ENCODE measurements at places on chromosomes 11 and 22.

DNA sequence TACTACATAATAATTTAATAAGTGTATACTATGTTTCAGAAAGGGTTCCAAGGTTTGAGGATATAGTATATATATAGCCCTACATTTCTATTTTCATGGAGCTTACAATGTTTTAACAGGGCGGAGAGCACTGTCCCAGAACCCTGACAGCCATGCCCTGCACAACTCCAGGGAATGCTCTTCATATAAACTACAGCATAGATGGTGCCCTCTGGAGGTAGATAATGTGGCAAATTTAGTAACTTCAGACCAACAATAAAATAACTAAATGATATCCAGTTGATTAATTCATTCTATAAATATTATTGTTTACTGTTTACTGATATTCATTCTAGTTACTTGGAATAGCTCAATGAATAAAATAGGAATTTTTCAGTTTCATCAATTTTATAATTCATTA is 693.7 kb upstream of the CCDC179 start:
- no peak for DNase-seq

DNA sequence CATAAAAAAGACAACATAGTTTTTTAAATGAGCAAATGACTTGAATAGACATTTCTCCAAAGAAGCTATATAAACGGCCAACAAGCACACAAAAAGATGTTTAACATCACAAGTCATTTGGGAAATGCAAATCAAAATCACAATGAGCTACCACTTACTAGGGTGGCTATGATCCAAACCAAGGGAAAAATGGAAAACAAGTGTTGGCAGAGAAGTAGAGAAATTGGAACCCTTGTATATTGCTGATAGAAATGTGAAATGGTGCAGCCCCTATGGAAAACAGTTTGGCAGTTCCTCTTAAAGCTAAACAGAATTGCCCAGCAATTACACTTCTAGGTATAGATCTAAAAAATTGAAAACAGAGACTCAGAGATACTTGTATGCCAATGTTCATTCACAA is 29.0 kb downstream of the PAMR1 start:
- DNase-seq = no peak

GRCh38 chr11:111153194-111153593 is 92.3 kb upstream of the POU2AF2 start:
- DNase-seq = no peak

- DNase-seq = peak; percentile 66
Measured at GRCh38 chr11:103035791-103036434, 56.0 kb downstream of the DCUN1D5 start.

- no peak for DNase-seq
Measured at GRCh38 chr11:121587182-121587581, 134.4 kb upstream of the SORL1-AS1 start.

DNA sequence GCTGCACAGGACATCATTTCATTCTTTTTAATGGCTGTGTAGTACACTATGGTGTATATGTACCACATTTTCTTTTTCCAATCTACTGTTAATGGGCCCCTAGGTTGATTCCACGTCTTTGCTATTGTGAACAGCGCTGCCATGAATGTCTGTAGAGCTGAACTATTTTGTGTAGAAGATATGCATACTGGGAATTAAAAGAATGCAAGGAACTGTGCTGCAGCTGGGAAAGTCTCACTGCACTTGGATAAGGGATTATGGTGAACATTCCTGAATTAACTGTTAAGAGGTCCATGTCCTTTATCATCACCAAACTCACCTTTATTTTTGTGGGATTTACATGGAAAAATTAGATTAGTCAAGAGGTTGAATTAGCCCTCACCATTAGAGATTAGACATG is 224.7 kb downstream of the SNX19 start:
- DNase-seq = no peak

DNA sequence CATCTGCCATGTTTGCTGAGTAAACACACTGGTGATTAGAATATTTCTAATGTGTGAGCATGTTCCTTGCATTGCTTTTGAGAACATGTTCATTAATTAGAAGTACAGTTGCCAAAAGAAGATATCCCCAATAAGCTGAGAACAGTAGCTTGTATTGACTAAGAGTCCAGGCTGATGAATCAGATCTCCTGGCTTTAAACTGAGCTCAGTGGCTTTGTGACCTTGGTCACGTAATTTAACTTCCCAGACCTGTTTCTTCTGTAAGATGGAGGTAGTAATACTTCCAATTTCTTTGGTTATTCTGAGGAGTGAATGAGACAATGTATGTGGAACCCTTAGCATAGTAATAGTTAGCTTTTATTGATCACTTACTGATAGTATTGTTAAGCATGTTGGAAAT is 61.9 kb downstream of the CYB5R2 start:
- DNase-seq = no peak

- DNase-seq = no peak
Measured at GRCh38 chr11:132604431-132604830, 927.9 kb downstream of the OPCML start.

DNA sequence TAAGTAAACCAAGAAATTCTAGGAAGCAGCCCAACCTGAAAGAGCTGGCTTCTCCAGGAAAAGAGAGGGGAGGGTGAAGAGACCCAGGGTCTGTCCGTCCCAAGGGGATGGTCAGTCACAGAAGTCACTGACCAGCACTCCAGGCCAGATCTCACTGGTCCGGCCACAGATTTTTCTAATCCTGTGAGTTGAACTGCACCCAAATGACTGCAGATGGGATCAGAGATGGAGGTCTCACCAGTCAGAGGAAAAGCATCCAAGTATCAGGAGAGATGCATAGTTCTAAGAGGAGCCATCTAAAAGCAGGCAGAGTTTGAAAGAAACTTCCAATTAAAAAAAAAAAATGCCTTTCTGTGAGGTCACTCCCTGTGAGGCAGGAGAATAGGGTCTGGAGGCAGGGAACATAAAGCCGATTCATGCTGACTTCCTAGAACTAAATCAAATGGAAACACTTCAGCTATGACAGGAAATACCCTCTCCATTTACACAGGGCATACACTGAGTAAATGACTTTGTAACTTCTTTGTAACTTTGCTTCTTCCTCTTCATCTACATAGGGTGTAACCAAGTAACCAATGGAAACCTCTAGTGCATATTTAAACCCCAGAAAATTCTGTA is 144.5 kb downstream of the CCDC34 start:
- no peak for DNase-seq

- DNase-seq = no peak
Measured at GRCh38 chr11:120211522-120212258, 858 bp downstream of the OAF start.

DNA sequence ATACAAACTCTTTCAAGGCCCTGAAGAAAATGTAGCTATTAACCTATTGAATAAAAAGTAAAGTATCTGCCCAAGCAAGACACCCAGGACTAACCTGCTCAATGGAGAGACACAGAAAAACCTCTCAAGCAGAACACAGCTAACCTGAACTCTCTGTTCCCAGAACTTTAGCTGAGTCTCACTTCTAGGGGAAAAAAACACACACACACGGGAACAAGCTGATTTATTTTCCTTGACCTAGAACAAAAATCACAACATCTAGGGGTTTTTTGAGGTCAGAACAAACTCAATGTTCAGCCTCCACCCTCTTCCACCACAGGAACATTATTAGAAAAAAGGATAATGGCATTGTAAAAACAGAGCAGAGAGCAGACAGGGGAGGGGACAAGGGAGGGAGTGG is 121.6 kb downstream of the BBOX1 start:
- no peak for DNase-seq

DNA sequence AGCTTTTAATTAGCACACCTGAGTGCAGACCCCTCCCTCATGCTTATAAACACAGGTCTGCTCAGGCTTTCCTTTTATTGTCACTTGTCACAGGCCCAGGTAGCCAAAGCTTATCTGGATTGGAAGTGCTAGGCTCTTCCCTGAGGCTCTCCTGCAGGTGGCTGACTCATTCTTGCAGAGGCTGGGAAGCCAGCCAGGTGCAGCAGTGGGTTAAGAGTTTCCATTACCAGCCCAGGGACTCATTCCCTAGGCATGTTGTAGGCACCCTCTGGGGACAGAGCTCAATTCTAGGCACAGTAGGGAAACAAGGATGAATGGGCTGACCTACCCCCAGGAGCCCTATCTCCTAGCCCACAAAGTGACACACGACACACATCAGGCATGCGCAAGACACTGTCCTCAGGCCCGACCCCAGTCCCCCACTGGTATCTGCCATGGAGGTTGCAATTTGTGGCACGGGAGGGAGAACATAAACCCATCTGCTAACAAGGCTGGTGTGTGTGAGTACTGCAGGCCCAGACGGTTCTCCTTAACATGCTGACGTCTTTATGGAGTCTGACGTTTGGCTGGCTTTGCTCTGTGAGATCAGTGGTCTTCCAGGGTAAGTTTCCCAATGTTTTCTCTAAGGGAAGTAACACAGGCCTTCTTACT is 94.2 kb downstream of the ABTB2 start:
- DNase-seq = no peak

GRCh38 chr22:24270556-24271385 is at the start of gene SPECC1L:
Gene SPECC1L (plus strand): TSS chr22:24270831. CDS start chr22:24302232, 31,401 bp downstream.
- peak; percentile 87 for DNase-seq

- no peak for DNase-seq
Measured at GRCh38 chr11:133790995-133791394, 54.3 kb downstream of the SPATA19 start.

GRCh38 chr22:39658367-39658766 is 87.8 kb downstream of the CACNA1I start:
- DNase-seq = peak; percentile 32

GRCh38 chr11:30585892-30586250 is 282 bp downstream of the MPPED2 start:
- no peak for DNase-seq

DNA sequence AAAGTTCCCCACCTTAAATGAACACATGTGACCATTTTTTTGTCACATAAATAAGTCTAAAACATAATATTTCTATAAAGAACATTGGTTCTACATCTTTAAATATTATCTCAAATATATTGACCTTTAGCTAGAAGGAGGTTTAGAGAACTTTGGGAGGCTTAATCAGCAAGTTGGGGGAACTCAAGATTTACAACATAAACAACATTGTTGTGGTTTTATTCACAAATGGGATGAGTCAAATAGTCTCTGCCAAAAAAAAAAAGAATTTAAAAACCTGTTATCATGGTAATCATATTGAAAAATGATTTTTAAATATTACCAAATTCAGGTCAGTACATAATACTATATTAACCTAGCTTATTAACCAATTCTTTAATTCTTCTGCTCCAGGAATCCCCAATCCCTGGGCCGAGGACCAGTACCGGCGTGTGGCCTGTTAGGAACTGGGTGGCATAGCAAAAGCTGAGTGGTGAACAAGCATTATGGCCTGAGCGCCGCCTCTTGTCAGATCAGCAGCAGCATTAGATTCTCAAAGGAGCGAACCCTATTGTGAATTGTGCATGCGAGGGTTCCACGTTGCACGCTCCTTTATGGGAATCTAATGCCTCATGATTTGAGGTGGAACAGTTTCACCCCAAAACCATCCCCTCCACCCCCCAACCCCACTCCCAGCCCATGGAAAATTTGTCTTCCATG is 98.2 kb downstream of the RDX start:
- DNase-seq = no peak

- DNase-seq = no peak
Measured at GRCh38 chr11:38392176-38392575, 1794.1 kb upstream of the RAG2 start.

- no peak for DNase-seq
Measured at GRCh38 chr22:48070760-48071159, 1308.3 kb downstream of the TBC1D22A start.

DNA sequence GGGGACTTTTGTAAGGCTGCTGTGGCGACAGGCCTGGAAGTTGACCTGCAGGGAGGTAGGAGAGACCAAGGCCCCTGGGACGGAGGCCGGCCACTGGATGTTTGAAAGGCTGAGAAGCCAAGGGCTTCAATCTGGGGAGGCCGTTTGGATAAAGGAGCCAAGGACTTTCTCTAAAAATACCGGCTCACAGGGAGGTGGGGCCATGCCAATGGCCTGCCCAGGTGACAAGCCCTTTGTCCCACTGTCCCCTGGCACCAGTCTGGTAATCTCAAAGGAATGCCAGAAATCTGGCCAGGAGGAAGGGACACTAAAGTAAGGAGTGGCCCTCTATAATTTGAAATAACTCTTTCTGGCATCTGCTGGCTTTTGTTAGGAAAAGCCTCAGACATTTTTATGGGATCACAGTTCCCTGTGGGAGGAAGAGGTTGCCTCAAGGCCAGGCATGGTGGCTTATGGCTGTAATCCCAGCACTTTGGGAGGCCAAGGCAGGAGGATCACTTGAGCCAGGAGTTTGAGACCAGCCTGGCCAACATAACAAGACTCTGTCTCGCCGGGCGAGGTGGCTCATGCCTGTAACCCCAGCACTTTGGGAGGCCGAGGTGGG is 1.9 kb upstream of the CHKA start:
- no peak for DNase-seq

- no peak for DNase-seq
Measured at GRCh38 chr11:7072401-7073028, 16.3 kb upstream of the RBMXL2 start.

DNA sequence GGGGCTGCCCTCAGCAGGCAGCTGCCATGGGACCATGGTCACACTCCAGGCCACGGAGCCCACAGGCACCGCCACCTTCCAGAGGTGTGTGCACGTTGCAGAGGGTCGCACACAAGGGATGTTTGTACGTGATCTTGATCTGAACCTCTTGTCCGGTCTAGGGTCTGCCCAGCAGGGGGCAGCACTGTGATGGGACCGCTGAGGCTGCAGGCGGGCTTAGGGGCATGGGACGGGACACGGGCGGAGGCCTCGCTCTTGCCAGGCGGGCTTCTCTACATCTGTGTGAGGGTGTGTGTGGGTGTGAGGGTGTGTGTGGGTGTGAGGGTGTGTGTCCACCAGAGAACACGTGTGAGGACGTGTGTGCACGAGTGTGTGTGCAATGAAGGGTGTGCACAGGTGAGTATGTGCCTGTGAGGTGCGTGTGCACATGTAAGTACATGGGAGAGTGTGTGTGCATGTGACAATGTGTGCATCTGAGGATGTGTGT is 52.4 kb downstream of the CACNA1I start:
- DNase-seq = peak; percentile 73

GRCh38 chr22:33124471-33124870 is 66.3 kb upstream of the SYN3 start:
- DNase-seq = no peak

- peak; percentile 32 for DNase-seq
Measured at GRCh38 chr11:69010964-69011623, 2.0 kb downstream of the MRGPRF start.

GRCh38 chr11:112085822-112086421 is 634 bp downstream of the TIMM8B start:
- peak; percentile 58 for DNase-seq

All from stimulated activated CD4-positive, alpha-beta T cell treated with anti-CD3 and anti-CD28 coated beads, Interleukin-4, amount 100 ng/mL, for 24 hours (primary cell).